Stimulated activated CD4-positive, alpha-beta T cell treated with anti-CD3 and anti-CD28 coated beads, Interleukin-4, amount 100 ng/mL, for 1 hour (primary cell): ENCODE measurements at places on chromosomes 7 and 10.
A peak's percentile ranks its signal among the peaks of the same experiment; 100 is the strongest.

DNA sequence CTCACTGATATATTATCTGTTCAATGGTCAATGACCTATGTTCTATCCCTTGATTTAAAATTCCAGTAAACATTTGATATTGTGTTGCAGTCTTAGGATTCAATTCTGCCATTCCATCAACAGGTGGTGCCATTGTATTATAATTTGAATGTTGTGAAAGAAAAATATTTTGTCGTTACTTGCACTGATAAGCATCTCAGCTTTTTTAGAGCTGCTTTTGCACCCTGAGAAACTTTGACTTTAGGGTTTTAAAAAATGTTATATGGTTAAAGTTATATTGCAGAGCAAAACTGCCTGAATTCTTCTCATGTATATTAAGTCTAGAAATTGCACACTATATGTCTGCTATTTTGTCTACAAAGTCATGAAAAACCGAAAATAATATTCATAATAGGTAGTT is 18.8 kb upstream of the MINDY3 start:
- no peak for DNase-seq

- no peak for DNase-seq
These were observed 112.5 kb downstream of the WDR11 start for GRCh38 chr10:120963594-120964220.

GRCh38 chr10:120161111-120161510 is 268.6 kb downstream of the SEC23IP start:
- DNase-seq, result no peak

- DNase-seq, result no peak
These were observed 5.3 kb downstream of the BMI1 start for GRCh38 chr10:22326145-22326702.

DNA sequence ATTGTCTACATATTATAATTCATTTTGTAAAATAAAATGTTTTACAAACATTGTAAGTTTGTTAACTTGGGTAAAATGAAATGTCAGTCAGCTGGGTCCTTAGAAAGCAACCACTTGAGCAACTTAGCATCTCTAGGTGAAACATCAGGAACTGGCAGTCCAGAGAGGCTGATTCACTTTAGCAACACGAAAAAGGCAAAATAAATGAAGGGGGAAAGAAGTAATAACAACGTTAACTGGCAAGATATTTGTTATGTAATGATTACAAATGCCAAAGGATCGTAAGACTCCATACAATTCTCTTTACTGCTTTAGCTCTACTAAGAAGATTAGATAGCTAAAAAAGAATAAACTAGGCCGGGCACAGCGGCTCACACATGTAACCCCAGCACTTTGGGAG is 5.0 kb downstream of the PDZD8 start:
- DNase-seq, result no peak

- no peak for DNase-seq
These were observed 88.0 kb upstream of the PFKP start for GRCh38 chr10:2979306-2979705.

DNA sequence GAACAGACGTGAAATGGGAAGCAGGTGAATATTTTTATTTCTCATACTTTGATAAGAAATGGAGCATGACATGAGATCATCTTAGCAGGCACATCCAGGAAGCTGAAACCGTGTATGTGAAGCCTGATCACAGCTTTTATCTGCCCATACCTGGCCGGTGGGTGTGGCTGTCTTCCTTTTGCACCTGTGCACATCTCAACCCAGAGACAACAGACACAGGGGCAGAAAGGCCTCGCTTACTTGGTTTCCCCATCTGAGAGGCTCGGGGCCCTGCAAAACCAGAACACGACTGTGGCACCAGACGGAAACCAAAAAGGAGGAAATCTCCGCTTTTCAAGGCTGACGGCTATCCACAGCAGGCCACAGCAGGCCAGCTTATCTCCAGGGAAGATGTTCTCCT is 116.4 kb downstream of the TCERG1L start:
- DNase-seq, result no peak

DNA sequence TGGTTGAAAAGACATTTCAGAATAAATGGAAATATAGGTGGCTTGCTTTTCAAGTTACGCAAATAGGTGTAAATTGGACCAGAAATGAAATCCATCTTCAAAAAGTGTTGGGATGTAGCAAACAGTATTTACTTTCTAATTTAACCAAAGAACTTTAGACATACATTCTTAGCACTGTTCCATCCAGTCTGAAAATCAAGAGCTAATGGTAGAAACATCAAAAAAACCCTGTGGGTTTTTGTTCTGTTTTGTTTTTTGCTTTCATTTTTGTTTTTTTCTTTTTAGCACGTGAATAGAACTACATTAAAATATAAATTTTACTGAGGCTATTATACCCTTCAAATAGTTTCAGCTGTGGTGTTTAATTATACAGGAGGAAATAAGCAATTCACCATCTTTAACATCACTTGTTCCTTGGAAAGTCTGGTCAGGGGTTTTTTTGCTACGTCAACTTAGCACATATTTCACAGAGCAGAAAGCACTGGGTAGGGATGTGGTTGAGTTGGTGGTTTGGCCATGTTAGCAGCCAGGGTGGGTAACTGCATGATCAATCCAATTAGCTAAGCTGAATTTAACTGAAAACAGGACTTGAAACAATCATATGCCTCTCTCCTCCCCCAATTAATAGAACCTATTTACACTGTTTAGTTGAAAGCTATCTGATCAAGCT is 275.4 kb upstream of the PFKP start:
- DNase-seq, result no peak

DNA sequence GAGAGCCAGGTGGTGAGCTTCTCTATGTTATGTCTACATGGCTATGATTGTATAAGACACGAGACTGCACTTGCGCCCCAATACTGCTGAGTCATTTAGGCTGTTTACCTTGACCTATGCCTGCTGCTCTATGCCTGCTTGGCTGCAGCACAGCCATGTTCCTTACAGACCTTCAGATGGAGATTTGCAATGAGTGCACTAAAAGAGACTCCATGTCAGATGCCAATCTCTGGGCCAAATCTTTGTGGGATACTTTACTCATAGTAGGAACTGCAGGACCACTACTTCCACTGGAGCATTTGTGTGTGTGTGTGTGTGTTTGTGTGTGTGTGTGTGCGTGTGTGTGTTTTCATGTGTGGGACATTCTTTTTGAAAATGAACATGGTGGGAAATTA is 50.0 kb upstream of the KMT2E start:
- DNase-seq, result no peak

DNA sequence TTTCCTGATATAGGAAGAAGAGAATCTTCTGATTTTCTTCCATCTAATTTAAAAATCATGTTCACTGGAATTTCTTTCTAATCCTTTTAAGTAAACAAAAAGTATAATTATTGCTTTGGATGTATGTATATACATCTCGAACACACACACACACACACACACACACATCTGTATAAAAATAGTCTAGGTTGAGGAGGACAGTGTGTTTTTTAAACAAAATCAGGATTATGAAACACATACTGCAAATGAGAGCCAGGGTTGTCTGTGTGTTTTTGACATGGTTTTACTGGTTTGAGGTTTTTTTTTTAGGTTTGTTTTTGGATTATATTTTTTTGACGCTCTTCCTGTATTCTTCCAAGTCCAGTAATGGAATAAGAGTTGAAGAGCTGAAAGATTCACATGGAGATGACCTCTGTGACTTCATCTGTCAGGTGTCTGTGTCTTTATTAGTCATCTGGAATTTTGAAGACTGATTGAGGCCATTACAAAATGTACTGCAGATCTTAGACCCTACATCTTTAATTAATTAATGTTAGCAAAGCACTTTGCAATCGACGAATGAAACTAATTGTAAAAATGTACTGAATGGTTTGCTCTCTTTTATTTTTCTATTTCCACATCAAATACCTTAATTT is 237.1 kb downstream of the SUGCT start:
- no peak for DNase-seq

DNA sequence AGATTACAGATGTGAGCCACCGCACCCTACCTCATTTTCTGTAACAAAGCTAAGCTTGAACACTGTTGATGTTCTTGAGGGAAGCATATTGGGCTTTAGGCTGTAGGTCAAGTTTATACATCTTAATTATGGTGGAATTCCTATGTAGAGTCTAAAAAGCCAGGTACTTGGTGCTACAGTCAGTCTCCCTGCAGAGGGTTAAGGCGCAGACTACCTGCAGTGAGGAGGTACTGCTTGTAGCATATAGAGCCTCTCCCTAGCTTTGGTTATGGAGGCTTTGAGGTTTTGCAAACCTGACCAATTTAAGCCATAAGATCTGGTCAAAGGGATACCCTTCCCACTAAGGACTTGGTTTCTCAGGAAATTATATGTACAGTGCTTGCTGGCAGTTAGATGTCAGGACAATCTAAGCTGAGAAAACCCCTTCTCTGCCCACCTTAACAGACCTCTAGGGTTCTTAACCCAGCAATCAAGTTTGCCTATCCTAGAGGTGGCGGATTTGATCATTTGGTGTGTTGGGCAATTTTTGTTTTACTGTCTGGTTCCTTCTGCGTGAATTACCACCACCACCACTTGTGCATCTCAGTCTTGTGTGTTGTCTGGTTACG is 6.0 kb downstream of the PPIA start:
- no peak for DNase-seq

- no peak for DNase-seq
These were observed 2.1 kb downstream of the VSIR start for GRCh38 chr10:71771204-71771603.

DNA sequence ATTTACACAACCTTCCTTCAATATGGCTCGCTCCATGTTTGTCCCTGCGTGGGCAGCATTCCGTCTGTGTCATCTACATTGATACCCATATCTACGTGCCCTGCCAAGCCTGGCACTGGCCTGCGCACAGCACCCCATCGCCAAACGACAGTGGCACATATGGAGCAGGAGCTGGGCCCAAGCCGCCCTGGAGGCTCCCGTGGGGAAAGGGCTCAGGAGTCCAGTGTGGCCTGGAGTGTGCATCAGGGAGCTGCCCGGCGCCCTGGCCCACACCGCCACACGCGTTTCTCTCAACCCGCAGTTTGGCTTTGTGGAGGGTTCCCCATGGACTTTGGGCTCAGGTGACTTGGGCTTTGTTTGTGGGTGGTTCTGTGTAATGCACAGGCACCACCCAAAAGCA is 273.2 kb downstream of the PTPRN2 start:
- DNase-seq, result no peak

DNA sequence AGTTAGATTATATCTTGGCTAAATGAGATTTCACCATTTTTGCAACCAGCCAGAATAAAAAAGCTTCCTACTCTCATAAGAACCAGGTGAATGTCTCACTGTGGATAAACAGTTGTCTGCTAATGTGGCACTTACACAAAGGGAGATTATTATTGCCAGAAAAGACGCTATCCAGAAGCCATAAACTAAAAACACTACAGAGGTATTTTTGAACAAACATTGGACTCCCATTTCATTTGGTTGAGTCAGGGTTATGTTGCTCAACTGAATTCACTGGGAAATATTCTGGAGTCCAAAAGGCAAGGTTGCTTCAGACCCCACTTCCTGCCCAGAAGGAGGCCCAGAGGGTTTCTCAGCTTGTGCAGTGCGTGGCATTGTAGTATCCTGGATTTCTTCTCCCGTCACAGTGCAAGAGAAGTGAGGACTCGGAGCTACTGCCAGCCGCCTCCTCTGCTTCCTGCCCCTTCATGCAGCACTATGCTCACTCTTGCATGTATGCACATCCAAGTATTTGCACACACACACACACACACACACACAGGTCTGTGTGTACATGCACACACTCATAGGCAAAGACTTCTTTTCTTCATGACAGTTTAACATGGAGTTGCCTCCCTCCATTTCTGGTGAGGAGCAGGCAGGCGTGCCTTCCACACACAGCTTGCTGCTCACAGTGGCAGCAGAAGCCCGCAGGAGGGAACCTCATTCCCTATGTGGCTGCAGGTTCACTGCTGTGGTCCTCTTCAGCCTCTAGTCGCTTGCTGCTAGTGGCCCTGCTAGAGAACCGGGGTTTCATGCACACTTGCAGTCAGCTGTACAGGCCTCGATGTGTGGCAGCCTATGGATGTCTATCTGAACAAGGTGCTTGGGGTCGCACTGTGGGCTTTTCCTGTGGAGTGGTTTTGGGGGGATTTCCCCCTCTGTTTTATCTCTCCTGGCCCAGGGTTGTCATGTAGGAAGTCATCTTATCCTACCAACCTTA is 10.1 kb downstream of the DENND10 start:
- no peak for DNase-seq

- DNase-seq, result no peak
These were observed 49.5 kb downstream of the UBE3C start for GRCh38 chr7:157188091-157188665.

GRCh38 chr7:29289156-29290021 is 94.8 kb downstream of the CHN2 start:
- DNase-seq, result no peak

- peak; percentile 27 for DNase-seq
These were observed 11.1 kb downstream of the CALY start for GRCh38 chr10:133325440-133326222.

- no peak for DNase-seq
These were observed 50.9 kb upstream of the TM9SF3 start for GRCh38 chr10:96637709-96638108.

DNA sequence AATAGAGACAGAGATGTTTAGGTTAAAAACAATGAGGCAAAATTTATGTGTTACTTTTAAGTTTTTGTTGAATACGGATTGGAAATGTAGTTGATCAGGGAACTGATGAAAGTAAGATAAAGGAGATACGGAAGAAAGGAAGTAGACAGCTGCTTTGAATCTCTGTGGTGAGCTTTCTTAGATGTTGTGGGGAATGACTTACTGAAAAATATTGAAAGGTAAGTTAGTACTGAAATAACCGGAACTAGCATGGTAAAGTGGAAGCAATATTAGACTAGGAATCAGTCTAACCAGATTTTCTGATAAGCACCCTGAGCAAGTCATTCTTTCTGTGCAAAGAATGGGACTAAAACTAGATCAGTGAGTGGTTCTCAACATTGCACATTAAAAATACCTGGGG is 34.8 kb downstream of the LUC7L2 start:
- no peak for DNase-seq

DNA sequence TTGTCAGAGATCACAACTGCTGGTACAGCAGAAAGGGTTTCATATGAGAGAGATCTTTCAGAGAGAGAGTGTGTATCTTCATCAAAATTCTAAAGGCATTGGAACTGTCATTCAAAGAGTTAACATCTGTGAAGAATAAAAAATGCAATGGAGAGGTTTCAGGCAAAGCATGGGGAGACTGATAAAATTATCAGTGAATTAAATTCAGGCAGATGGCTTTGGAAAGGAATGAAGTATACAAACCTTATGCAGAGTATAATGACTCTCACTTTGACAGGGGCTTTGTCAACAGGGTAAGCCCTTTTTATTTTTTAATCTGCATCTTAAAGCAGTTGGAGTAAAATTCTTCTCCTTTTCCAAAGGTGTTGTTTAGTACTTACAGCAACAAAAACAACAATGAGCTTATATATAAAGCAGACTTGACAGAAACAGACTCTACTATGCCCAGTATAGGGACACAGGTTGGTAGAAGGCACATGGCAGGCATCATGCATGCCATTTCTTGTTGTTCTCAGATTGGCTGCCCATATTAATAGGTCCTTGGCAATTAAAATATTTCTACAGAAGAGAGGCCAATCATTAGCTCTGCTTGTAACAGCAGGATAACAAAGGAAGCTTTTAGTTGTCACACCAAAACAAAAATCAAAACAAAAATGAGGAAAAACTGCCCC is 54.9 kb upstream of the NXPH1 start:
- DNase-seq, result no peak

GRCh38 chr7:101874028-101874427 is 56.6 kb downstream of the CUX1 start:
- no peak for DNase-seq

- no peak for DNase-seq
These were observed 76.0 kb upstream of the RET start for GRCh38 chr10:43000651-43001426.

- peak; percentile 69 for DNase-seq
These were observed 2.0 kb downstream of the SRGN start for GRCh38 chr10:69089638-69090599.

- no peak for DNase-seq
These were observed 195.2 kb downstream of the MDFIC start for GRCh38 chr7:115116773-115117715.
